Activated T-helper 9 cell treated with anti-CD3 and anti-CD28 coated beads, Interleukin-2, amount 50 U/mL, for 16 hours (primary cell): ENCODE measurements at places on chromosomes 3 and 15.
A peak's percentile ranks its signal among the peaks of the same experiment; 100 is the strongest.

- DNase-seq: no peak
Measured at GRCh38 chr15:70259640-70260508, 162.2 kb upstream of the TLE3 start.

DNA sequence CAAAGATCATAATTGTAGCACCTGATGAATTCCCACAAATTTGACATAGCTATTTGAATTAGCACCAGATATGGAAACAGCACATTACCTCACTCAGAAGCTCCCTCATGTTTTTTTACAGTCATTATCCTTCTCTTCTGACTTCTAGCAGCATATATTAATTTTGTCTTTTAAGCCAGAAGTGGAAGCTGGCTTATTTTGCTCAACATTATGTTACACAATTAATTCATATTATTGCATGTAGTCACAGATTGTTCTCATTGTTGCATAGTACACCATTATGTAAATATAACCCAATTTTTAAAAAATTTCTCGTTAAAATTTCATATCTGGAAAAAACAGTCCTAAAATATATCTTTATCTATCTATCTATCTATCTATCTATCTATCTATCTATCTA is 762.3 kb downstream of the TUSC7 start:
- DNase-seq: no peak

GRCh38 chr3:58478781-58479180 is 13.1 kb upstream of the KCTD6 start:
- no peak for DNase-seq

DNA sequence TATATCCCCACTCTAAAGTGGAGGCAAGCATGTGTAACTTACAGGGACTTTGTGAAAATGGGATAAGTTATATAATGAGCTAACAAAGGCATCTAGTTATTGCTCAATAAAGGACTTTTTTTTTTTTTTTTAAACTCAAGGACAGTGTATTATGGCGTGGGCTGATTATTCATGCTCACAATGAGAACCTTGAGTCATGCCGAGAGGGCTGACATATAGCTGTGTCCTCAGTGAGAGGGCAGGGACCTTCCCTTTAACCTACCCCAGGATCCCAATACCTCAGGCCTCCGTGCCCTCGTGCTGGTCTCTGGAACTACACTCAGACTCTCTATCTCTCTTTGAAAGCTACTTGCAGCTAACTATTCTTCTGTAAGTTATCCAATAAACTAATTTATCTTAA is 319.9 kb upstream of the ICE2 start:
- peak; percentile 52 for DNase-seq

DNA sequence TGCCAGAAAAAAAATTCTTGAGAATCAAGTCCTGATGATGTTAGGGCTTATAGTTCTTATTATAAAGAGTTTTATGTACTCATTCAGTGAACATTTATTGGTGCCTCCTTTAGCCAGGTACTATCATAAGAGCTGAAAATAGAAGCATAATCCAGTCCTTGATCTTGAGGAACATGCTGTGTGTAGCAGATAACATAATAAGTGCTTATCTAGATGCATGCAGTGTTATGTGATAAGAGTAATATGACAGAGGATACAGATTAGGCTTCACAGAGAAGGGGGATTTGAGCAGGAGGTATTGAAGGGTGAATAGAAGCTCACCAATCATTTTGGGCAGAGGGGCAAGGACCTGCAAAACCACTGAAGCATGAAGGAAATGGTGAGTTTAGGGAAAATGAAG is 1.1 kb downstream of the CCR2 start:
- no peak for DNase-seq

- DNase-seq: no peak
Measured at GRCh38 chr15:79408041-79408440, 24.1 kb upstream of the MINAR1 start.

- no peak for DNase-seq
Measured at GRCh38 chr15:85406916-85407315, 26.5 kb downstream of the AKAP13 start.
